Upper lobe of right lung (tissue), 1 donor: ENCODE measurements at places on chromosomes 5 and 9.
A peak's percentile ranks its signal among the peaks of the same experiment; 100 is the strongest.

- no peak for DNase-seq
These were observed 1121.6 kb downstream of the MAT2B start for GRCh38 chr5:164627021-164627420.

DNA sequence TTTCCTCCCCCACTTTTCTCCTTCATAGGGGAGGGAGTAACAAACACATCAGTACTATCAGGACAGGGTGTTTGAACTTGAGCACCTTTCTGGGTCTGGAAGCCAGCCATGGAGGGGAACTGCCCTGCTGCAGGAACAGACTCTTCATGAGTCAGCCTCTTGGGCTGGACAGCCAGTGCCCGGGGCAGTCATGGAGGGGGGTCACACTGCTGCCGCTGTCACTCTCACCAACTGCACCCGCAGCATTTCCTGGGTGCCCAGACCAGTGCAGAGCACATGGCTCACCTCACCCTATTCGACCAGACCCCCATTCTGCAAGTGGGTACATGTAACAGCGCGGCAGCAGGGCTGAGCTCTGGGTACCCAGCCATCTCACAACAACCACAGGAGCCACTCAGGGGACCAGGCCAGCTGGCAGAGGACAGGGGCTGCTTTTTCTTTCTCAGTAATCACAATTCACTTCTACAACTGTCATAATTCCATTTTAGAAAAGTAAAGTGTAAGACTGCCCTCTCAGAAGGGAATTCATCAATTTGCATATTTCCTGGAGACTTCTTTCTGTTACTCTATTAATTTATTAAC lies 118.4 kb downstream of the CTNND2 start:
- DNase-seq: no peak

GRCh38 chr9:38765101-38765500 lies 45.2 kb upstream of the FAM240B start:
- no peak for DNase-seq

GRCh38 chr5:34686762-34687268 lies 30.7 kb downstream of the RAI14 start:
- peak; percentile 75 for DNase-seq

GRCh38 chr9:122337556-122337929 lies 33.3 kb upstream of the PTGS1 start:
- DNase-seq: no peak

DNA sequence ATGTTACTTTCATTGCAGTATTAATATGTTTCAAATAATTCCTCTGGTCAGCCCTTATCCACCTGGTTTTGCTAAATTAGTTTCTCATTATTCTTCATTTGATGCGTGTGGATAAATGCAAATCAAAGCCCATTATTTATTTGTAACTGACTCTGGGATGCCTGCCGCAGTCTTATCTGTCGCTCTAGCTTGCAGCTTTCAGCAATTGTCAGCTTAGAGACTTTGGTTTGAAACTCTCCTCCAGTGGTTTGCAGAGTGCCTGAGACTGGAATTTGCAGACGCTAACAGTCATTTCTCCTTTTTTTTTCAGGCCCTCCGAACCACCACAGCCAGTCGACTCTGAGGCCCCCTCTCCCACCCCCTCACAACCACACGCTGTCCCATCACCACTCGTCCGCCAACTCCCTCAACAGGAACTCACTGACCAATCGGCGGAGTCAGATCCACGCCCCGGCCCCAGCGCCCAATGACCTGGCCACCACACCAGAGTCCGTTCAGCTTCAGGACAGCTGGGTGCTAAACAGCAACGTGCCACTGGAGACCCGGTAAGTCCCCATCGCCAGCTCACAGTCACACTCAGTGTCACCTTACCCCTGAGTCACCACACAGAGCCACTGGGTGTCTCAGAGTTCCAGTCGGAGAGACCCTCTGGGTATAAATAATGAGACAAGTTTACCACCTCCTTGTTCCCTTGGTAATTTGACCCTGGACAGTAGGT lies 339.0 kb upstream of the WWC1 start:
- no peak for DNase-seq

GRCh38 chr9:31030741-31031202 lies 1353.7 kb upstream of the ACO1 start:
- no peak for DNase-seq

DNA sequence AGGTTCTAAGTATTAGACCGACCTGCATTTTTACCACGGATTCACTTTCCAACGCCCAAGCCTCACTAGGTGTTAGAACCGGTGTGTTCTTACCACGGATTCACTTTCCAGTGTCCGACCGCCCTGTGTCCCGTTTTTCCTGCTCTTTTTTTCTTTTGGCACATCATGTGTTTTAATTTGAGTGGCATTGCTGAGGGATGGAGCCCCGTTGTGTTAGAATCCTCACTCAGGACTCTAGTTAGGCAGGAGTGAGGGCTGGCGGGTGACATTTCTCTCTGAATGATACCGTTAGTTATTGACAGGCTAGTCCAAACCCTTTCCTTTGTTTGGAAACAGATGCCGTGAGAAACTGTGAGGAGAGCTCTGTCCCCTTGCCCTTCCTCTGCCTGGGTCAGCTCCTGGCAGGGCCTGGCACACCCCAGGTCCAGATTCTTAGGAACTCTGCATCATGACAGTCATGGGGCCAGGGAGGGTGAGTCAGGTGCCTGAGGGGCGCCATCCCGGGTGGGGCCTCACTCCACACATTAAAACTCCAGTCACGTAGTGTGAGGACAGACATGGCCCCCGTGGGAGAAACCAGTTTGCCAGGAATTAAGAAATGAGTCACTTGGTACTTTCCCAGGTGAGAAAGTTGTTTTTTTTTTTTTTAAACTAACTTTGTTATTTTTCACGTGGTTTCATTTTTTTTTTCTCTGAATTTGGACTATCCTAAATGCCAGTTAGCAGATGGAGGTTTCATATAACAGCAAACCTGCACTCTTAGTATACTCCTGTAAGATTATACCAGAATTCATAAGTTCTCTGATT lies 15.8 kb downstream of the EXOC3 start:
- peak; percentile 46 for DNase-seq
